ENCODE measurements at places on chromosomes 1 and 21.
A peak's percentile ranks its signal among the peaks of the same experiment; 100 is the strongest.

DNA sequence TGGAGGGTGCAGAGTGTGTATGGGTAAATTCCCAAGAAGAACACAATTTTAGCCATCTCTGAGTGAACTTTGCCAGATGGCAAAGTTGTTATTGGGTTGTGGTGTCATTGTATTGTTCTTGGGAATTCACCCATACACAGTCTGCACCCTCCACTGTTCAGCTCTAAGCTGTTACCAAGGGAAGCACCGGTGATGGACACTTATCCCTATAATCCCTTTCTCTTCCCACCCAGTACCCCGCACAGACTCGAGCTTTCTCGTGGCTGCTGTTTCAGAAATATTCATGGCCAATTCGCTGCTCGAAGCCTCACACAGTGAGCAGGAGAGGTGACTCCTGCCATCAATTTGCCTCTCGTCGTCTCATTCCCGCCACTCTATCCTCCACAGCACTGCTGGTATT lies 95.7 kb upstream of the PALMD start:
- no peak for DNase-seq

DNA sequence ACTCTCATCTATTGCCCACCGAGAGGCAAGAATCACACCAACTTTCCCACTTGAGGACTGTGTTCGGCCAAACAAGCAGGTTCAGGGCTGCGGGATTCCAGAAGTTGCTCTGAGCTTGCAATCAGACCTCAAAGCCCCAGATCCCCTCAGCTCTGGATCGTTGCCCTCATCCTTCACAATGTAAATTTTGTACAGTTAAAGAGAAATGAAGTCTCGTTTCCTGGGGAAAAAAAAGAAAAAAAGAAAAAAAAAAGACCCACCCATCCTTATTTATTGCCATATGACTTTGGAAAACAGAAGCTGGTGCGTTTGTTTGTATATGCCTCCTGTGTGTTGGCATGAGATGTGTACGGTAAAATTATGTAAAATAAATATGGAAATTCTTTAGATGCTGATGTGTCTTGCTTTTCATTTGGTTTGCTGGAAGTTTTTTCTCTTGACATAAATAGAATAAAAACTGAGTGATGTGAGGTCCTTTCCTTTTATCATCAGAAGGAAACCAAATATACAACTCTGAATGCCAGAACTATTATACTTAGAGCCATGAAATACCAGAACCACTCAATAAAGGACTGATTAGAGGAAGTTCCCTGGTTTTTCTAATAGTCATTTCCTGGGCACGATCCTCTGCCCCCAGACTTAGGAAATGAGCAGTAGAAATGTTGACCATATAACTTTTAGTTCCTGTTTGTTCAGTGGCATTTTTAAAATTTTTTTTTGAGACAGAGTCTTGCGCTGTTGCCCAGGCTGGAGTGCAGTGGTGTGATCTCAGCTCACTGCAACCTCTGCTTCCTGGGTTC lies 48.7 kb downstream of the LHX4 start:
- DNase-seq = no peak

GRCh38 chr1:62288224-62288623 lies 31.0 kb downstream of the KANK4 start:
- DNase-seq = no peak

DNA sequence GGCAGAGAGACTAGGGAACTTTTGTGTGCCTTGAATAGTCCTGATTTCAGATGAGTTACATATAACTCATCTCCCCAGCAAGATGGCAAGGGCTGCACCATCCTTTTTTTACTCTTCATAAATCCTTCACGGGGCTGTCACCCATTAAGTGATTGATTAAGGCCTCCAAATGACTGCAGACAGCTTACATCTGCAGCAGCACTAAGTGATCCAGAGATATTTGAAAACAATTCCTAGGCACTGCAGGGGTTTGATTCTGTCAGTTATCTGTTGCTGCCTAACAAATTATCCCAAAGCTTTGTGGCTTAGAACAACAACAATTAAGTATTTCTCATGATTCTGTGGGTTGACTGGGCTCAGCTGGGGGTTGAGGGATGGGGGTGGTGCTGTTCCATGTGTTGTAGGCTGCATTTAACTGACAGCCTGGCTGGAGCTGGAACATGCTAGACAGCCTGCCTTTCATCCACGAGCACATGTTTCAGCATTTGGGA lies 19.3 kb downstream of the TEX38 start:
- no peak for DNase-seq

DNA sequence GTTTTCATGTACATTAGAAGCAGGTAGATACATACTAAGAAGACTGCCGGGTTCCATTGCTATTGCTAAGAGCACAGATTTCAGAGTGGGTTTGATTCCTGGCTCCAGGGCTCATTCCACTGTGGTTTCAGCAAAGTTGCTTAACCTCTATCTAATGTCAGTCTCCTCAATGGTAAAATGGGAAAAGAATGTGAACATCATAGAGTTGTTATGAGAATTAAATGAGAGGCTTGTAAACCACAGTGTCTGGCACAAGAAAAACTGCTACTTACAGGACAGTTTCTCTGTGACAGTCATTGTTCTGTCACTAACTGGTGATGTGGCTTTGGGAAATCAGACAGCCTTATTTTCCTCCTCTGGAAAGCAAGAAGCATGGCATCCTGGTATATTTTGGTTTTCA lies 10.7 kb upstream of the PLXNA2 start:
- DNase-seq = peak; percentile 39

DNA sequence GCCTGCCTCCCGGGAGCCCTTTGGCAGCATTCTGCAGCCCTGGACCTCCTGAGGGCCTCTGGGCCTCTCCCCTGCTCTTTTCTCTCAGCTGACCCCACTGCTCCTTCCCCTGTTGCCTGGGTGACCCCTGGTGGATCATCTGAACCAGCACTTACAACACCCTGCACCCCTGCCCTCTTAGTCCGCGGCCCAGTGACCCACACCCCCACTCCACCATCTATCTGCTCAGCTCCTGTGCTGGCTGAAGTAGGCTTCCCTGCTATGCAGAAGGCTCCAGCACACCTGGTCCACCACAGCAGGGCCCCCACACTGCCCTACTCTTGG lies 74.0 kb downstream of the DMRTA2 start:
- no peak for DNase-seq

GRCh38 chr1:41528106-41528505 lies 43.6 kb upstream of the EDN2 start:
- DNase-seq = no peak

DNA sequence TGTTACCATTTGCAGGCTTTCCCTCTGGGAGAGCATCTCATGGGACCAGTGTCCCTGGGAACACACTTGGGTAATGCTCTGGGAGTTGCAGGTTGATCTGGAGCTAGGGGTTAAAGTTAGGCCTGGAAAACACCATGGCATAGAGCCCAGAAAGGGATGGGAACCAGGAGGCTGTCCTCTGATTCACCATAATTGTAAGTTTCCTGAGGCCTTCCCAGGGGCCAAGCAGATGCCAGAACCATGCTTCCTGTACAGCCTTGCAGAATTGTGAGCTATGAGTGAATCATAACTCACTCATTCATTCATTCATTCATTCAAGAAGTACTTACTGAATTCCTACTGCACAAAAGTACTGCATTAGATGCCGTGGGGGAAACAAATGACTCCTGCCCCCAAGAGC lies 50.0 kb downstream of the LACTBL1 start:
- peak; percentile 49 for DNase-seq

GRCh38 chr1:211652371-211652770 lies 23.1 kb downstream of the NEK2 start:
- no peak for DNase-seq

DNA sequence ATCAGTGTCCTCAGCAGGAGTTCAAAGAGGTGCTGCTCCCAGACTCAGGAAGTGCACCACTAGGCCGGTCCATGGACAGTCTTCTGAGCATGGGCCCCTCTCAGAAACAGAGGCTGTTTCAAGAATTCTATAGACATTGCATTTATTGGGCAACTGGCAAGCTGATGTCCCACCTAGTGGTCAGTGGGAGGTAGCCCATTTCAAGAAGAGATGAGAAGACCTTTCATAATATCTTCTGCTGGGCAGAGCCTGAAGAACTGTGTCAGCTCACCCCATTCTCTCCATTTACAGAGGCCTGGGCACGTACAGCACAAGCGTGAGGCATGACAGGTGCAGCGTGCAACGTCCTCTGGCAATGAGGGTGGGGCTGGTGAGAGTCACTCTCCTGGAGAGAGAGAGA lies 216.0 kb downstream of the DYRK1A start:
- DNase-seq = peak; percentile 73

GRCh38 chr1:208088319-208088718 lies 155.9 kb downstream of the PLXNA2 start:
- DNase-seq = no peak

DNA sequence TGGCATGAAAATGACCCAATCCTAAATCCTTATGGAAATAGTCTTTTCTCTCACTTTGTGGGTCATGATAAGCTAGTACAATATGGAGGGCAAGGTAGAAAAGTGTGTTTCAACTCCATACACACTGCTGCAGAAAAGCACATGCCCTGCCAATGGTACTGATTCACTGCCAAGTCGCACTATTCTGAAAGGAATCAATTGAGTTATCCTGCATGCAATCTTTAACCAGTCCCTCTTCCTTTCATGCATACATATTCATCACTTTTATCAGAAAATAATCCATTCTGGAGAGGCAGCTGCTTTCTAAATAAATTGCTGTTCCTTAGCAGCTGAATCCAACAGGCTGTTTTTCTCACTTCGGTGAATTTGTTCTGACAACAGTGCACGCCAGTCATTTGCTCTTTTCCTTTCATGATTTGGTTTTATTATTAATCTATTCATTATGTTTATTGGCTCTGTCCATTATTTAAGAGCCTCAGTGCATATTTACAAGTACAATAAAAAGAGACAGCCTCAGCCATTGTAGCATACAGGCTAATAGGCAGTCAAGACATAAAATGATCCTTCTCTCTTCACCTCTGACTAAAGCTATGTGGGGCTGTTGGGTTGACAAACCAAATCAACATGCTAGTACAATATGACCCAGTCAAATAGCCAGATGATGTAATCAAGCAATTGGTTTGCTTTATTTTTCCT lies 108.8 kb downstream of the CHD1L start:
- DNase-seq = no peak

GRCh38 chr1:229624521-229625070 lies 1.3 kb downstream of the TAF5L start:
- no peak for DNase-seq

DNA sequence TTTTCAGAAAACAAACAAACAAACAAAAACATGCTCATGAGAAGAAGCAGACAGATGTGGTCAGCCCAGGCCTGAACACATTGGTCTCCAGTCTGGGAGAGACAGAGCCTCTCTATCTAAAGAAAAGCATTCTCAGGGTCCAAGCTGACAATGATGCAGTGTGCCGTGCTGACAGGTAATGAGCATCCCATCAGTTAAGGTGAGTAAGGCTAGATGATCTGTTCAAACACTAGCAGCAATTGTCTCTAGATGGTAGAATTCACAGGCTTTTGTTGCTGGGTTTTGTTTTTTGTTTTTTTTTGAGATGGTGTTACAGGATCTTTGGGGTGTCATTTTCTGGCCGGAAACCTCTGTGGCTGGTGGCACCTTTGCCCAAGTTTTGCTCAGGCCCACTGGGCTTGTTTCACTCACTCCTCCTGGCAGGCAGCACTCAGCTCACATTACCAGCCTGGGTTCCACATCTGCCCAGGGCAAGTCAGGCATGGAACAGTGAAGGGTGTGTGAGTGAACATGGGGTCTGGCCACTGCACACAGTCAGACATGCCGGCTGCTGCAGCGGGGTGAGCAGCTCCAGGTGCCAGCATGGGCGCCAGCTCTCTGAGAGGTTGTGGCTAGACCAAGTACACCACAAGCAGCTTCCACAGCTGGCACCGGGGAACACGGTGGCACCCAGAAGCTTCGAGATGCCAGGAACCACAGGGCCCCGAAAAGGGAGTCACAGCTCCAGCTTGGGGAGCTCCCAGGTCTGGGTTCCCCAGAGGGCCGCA lies 2.5 kb upstream of the C1QA start:
- no peak for DNase-seq

- no peak for DNase-seq
Observed at GRCh38 chr1:186930238-186930637, 101.5 kb downstream of the PLA2G4A start.

GRCh38 chr1:107547363-107548155 lies 406.7 kb downstream of the NTNG1 start:
- no peak for DNase-seq

GRCh38 chr21:42654179-42654912 lies 925 bp downstream of the PDE9A start:
- DNase-seq = no peak

DNA sequence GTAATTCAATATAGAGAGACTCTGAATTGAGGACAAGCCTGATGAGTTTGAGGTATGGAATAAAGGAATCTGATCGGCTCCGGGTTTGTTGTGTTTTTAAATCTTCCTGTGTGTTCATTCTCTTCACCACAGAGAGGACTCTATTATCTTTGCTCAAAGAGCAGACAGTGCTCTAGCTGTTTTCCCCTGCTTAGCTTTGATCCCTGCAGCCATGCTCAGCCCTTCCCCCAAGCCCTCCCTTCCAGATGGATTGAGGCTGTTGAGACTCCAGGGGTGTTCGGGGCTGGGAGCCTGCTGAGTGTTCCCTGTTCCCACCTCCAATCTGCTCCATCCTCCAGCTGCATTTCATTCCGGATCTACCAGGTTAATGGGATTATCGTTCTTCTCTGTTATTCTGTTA lies 74.2 kb upstream of the CXADR start:
- DNase-seq = no peak

DNA sequence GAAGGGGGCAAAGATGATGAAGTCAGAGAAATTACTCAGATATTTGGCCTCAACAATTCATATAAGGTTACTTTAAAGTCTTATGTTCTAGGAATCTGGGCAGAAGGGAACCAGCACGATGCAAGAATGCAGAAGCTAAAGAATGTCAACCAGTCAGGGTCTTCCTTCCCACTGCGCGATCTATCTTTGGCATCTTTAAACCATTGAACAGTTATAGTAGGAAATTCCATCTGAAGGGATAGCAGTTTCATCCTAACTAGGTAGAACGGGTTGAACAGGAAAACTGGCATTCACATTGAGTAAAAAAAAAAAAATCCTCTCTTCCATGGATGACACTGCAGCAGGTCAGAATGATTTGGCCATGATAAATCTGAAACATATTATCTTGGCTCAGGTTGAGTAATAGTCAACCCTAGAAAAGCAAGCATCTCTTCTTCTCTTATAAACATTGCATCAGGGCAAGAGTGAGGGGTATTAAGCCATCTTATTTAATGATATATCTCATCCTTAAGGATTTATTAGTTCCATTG lies 6.3 kb downstream of the CRCT1 start:
- DNase-seq = no peak

DNA sequence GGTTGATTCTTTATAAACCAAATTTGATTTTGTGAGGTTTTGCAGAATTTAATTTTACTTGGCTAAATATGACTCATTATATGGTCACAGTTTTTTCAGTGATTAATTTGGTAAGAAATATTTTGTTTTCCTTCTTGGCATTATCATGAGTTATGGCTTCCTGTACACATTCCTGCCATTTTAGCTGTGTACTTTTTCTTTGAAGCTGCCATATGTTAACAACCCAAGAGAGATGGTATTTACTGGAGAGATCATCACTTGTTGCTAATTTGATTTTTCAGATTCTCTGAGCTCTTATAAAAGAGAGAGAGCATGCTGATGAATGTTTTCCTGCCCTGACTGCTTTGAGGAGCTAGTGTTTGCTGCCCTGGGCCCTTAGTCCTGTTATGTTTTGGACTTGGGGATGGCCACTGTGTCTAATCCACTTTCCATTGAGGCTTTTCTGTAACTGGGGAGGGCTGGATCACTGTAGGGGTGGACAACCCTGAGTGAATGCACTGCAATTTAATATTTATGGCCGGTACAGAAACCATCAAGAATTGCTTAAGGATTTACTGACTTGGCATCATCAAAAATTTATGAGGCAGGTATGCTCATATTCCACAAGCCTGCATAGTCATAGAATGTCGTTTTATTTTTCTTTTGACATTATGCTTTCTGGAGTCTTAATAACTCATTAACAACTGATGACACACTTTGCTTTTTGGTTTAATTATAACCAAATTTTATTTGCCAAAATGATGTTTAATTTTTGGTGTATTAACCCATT lies 200.9 kb downstream of the DISC1 start:
- DNase-seq = peak; percentile 86

Measured in fibroblast of mammary gland (primary cell).